Fibroblast of the aortic adventitia (primary cell): ENCODE measurements at places on chromosomes 6 and 20.

DNA sequence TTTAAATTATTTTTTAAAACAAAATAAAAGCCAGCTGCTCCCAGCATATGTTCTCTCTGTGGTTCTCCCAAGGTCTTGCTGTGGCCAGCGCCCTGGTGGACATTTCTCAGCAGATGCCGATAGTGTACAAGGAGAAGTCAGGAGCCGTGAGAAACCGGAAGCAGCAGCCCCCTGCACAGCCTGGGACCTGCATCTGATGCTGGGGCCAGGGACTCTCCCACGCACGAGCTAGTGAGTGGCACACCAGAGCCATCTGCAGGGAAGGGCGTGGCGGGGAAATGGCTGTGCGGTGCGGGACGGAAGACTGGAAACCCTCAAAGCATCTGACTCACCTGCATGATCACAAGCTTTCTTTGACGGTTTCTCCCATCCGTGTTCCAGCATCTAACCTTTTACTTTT lies 16.5 kb downstream of the GFRA4 start:
- no peak for DNase-seq

- DNase-seq, result peak; percentile 71
Measured at GRCh38 chr6:21049572-21049971, 515.3 kb downstream of the CDKAL1 start.

GRCh38 chr6:38015341-38015740 lies 195.8 kb downstream of the ZFAND3 start:
- DNase-seq, result no peak

GRCh38 chr6:15546591-15546990 lies 116.2 kb downstream of the DTNBP1 start:
- DNase-seq, result no peak

DNA sequence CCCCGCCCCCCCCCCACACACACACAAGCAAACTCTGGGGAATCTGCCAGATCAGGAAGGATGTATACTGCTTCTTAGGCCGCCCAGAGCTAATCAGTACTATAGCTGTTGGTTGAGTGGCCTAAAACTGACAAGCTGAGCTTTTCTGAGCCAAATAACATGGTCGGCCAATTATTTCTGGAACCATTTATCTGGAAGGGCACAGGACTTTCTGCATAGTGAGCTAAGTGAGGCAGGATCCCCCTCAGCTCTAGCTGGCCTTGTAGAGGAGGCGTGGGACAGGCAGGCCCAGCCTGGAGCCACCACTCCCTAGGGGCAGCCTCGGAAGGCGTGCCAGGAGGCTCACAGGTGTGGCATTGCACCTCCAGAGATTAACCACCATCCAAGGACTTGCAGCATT lies 200.1 kb downstream of the TMEM242 start:
- no peak for DNase-seq

- peak; percentile 17 for DNase-seq
Measured at GRCh38 chr6:105573556-105573955, 170.7 kb upstream of the PREP start.

DNA sequence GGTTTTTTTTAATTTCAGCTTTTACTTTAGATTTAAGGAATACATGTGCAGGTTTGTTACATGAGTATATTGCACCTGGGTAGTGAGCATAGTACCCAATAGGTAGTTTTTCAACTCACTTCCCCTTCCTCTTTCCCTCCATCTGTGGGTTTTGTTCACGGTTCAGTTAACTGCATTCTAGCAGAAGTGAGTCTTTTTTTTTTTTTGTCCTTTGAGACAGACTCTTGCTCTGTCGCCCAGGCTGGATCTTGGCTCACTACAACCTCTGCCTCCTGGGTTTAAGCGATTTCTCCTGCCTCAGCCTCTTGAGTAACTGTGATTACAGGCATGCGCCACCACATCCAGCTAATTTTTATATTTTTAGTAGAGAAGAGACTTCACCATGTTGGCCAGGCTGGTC lies 8.7 kb downstream of the UBR2 start:
- DNase-seq, result no peak

DNA sequence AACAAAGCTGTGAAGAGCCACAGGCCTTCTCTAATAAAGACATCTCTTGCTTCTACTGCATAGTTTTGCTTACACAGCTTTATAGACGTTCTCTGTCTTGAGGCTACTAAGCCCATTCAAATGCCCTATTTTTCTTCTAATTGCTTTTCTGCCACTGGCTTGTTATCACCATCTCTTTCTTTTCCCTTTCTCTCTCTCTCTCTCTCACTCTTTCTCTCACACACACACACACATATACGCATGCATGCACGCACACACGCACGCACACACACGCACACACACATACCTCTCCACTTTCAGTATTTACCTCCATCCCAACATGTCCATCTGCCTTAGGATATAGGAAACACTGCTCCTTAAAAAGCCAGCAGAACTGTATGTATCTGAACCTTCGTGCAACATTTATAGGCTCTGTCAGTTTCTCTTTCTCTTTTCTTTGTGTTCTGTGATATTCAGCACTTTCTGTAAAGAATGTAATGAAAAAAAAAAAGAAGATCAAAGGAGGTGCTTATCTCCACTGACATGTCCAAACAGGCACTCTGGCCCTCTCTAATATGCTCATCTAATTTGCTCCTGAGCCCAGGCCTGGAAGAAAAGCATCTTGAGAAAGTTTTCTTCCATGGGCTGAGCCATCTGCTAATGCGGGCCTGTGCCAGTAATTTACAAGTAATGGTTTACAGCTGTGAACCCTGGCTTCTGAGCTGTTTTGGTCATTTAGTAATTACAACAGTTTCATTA lies 1046.7 kb upstream of the MAP3K7 start:
- DNase-seq, result no peak

DNA sequence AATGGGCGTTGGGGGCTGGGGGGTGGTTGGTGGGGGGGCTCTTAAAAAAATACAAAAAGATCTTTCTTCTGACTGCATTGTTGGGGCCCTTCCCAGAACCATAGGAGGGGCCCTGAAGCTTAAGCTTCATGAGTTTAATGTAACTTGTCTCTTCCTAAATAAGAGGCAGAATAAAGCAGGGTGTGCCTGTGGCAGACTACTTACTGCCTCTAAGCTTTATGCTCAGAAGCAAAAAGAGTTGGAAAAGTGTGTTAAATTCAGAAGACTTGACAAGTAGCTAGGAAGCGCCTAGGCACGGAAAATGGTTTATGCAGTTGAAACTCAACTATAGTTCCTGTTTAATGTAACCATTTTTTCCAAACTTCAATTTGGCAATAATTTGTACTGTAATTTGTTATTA lies 44.5 kb downstream of the TIAM2 start:
- DNase-seq, result no peak

- no peak for DNase-seq
Measured at GRCh38 chr20:63843222-63843621, 12.2 kb upstream of the ZBTB46 start.

GRCh38 chr6:27834384-27834783 lies 77.8 kb downstream of the OR2B2 start:
- DNase-seq, result no peak

GRCh38 chr20:46178891-46179290 lies 60.8 kb downstream of the CD40 start:
- no peak for DNase-seq

GRCh38 chr6:43644940-43645612 lies at the start of gene RSPH9:
TSS of gene RSPH9 (plus strand) at chr6:43645036. CDS start at chr6:43645099, 63 bp downstream.
- peak; percentile 63 for DNase-seq

DNA sequence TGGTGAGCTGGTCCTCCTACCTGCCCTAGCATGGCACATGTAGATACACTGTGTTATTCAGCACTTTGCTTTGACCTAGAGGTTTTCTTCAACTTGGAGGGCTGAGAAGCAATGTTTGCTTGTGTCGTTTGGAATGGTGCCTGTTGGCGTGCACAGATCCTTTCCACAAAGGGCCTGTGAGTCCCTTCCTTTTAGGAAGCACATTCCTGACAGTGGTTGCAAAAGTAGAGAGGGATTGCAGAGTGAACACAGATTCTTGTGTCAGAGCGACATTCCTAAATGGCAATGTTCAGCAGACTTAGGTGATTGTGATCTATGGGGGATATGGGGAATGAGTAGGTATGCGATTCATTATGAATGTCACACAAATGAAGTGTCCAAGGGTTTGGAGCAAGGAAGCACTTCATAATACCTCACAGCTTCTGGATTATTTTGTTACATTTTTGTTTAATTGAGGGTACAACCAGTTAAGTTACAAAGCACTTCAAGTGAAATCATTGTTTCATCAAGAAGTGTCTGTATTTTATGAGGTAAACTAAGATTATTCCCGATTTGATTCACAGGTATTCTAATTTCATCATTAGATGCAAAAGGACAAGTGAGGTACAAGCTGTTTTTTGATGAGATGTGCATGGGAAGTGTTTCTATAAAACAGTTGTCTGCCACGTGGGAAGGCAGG lies 713 bp upstream of the RNF144B start:
- peak; percentile 60 for DNase-seq

DNA sequence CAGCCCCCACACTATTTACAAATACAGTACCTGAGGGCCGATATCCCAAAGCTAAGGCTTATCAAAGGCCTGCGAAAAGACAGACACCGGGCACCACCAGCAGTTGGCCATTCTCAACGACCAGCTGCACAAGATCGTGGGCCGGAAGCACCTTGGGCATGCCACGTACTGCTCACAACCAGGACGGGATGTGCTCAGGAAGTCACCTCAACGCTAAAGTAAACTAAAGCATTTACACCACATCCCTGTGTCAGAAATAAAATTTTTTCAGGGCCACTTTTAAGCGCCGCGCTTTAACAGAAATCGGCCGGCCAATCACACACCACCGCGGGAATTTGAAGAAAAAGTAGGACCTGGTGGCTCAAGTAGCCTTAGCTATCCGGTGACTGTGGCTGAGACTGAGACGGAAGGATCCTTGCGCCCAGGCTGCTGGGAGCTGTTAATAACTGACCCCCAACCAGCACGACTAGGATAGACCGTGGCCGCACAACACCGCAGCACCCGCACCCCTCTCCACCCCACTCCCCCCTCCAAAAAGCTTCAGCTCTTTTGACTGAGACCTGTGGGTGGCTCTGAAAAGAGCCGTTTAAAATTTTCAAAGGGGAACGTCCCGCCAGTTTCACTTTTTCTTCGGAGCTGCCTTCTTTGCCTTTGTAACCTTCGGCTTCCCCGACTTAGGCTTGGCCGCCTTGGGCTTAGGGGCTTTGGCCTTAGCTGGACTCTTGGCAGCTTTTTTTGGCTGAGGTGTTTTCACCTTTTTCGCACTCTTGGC lies 131.2 kb upstream of the BTN3A2 start:
- peak; percentile 59 for DNase-seq

DNA sequence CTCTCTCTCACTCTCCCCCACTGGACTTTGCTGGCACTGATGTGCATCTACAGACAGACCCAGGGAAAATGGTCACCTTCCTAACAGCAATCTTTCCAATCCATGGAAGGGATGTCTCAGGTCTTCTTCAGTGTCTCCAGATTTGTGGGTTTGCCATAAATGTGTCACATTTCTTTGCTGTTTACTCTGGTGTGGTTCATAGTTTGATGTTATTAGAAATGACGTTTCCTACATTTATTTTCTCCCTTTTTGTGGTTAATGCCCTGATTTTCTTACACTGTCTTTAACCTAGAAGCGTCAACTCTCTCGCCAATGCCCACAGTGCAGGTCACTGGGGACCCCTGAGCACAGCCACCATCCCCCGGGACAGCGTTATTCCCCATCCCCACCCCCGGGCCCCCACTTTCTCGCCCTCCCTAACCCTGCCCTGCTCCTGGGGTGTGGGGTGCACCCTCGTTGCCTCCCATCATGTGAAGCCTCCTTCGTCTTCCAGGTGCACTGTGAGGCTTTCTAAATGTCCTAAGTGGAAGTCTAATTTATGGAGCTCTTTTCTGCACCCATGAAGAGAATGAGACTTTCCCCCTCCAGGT lies 86.5 kb downstream of the YTHDF1 start:
- no peak for DNase-seq

DNA sequence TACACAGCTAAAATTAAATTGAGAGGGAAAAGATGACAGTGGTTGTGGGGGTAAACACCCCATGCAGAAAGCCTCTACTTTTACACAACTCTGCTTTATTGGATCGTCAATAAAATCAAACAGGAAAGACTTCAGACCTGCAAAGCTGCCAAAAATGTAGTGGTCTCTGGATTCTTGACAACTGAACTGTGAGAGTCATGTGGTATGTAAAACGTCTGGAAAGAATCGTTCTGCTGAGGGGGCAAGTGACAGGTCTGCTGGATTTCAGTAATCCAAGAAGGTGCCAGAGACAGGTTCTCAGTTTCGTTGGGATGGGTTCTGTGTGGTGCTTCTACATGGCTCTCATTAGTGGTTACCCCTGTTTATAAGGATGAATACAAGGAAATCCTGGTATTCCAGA lies 63.3 kb downstream of the TSPYL4 start:
- peak; percentile 76 for DNase-seq

- DNase-seq, result peak; percentile 53
Measured at GRCh38 chr6:121442576-121442975, 7.1 kb downstream of the GJA1 start.

GRCh38 chr6:45922728-45923351 lies 92.8 kb downstream of the CLIC5 start:
- peak; percentile 81 for DNase-seq

- DNase-seq, result no peak
Measured at GRCh38 chr6:161547617-161548016, 273.8 kb upstream of the AGPAT4 start.

DNA sequence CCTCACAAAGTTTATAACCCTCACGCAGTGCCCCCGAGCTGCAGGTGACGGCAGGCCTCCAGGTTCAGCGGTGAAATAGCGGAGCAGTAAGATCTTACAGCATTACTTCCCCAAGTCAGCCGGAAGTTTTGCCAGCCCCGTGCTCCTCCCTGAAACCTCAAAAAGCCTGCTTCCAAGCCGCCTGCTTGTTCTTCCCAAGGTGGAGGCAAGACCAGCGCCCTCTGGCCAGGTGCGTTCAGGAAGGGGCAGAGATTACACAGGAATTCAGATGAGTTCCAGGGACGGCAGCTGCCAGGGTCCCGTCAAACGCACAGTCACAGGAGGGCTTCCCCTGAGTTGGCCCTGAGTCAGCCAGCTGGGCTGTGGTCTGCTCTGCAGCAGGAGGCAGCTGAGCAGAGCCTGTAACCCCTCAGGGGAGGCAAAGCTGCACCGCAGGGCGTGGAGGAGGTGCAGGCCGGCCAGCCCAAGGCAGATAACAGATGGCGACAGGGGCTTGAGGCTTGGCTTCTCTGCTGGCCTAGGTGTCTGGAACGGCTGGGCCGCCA lies 124.1 kb upstream of the RPS6KA2 start:
- no peak for DNase-seq

DNA sequence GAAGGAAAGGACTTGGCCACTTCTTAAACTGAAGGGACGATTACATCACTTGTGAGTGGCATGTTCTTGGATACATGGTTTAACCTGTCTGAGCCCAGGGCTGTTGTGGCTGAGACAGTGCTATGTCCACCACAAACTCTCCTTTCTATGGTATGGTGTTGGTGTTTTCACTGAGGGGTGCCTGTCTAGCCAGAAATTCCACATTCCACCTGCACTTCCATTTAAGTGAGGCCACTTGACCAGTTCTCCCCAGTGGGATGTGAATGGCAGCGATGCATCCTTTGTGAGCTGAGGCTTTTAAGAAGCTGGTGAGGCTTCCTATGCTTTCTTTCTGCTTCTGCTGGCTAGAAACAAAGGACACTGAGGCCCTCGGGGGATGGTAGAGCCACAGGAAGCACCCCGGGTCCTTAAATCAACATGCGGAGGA lies 151.4 kb upstream of the CHD6 start:
- DNase-seq, result no peak
